Activated naive CD8-positive, alpha-beta T cell treated with anti-CD3 and anti-CD28 coated beads for 36 hours (primary cell): ENCODE measurements at places on chromosomes 2 and 18. TPM values are rescaled to one million over a fixed set of nuclear protein-coding genes. Genes with fewer than 3 reads are reported as not detected.

GRCh38 chr18:56632070-56633022, 6.0 kb downstream of the TXNL1 start:
- DNase-seq = no peak
- H3K4me3 ChIP-seq = no peak overlapping the region
- no peak overlapping the region for H3K27ac ChIP-seq
- H3K36me3 ChIP-seq = peaks cover 33% of the 10 kb centered on the region
- H3K27me3 ChIP-seq = no peaks in the 10 kb centered on the region

GRCh38 chr2:48914477-48915089, 159.1 kb upstream of the LHCGR start:
- H3K4me3 ChIP-seq = no peak overlapping the region
- H3K27ac ChIP-seq = no peak overlapping the region
- H3K27me3 ChIP-seq = no peaks in the 10 kb centered on the region
- H3K36me3 ChIP-seq = no peaks in the 10 kb centered on the region

FSHR gene
- total RNA-seq = not detected

ITPRIPL1 gene
- 44.8 TPM for total RNA-seq

- H3K4me3 ChIP-seq = no peak overlapping the region
- no peaks in the 10 kb centered on the region for H3K36me3 ChIP-seq
Measured at GRCh38 chr2:180184506-180184905, 177.4 kb upstream of the CWC22 start.

DNA sequence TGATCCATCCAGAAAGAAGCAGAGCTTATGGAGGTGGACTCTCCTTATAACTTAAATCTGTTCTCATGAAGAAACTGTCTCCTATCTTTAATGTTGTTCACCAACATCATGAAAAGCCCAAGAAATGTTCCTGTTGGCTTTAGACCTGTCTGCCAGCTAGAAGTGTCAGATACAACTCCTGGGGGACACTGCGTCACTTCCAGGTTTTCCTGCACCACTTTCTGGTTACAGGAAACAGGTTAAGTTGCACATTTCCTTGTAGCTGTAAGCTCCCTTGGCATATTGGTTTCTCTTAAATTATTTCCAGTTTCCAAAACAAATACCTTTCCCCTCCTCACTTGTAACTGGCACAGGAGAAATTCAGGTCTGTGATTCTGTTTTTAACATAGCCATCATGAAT, 2.9 kb downstream of the CEP68 start:
- no peaks in the 10 kb centered on the region for H3K27me3 ChIP-seq
- H3K4me3 ChIP-seq = no peak overlapping the region
- H3K27ac ChIP-seq = no peak overlapping the region
- H3K4me1 ChIP-seq = peaks cover 41% of the 10 kb centered on the region
- DNase-seq = no peak

- peak; percentile 79 for DNase-seq
- H3K4me3 ChIP-seq = peak overlapping the region; percentile 79
- peaks cover 15% of the 10 kb centered on the region for H3K4me1 ChIP-seq
- H3K27me3 ChIP-seq = peaks cover 25% of the 10 kb centered on the region
- H3K36me3 ChIP-seq = no peaks in the 10 kb centered on the region
- peak overlapping the region; percentile 73 for H3K27ac ChIP-seq
Measured at GRCh38 chr2:70948337-70949003, 12.8 kb downstream of the ATP6V1B1 start.

LIPG gene
- 0.45 TPM for total RNA-seq

DNA sequence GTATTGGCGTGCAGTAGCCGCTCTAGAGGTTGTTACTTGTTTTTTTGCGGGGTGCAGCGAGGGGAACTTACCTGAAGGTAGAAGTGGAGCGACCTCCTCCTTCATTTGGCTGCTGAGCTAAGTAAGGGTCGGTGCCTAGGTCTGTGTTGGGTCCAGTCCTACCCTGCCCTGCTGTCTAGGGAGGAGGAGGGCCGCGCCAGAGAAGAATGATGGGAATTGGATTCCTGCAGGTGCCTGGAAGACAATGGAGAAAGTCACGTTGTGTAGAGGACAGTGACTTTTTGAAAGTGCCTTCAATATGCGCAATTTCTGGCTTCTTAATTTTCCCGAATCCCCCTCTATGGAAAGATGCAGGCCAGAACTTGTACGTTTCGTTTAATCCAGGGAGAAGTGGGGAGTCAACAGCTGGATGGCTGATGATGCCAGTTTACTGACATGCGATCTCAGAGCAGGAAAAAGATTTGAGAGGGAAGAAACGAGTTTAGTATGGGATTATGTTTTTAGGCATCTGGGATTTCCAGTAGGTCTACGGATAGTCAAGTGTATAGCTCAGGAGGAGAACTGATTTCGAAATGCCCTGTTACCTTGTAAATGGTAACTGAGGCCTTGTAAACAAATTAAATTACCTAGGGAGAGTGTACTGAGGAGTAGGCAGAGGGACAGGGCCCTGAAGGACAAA, 653 bp downstream of the MRPS9 start:
- H3K27ac ChIP-seq = peak overlapping the region; percentile 93
- H3K27me3 ChIP-seq = no peaks in the 10 kb centered on the region
- no peak for DNase-seq
- H3K4me3 ChIP-seq = peak overlapping the region; percentile 99
- peaks cover 11% of the 10 kb centered on the region for H3K36me3 ChIP-seq

DNA sequence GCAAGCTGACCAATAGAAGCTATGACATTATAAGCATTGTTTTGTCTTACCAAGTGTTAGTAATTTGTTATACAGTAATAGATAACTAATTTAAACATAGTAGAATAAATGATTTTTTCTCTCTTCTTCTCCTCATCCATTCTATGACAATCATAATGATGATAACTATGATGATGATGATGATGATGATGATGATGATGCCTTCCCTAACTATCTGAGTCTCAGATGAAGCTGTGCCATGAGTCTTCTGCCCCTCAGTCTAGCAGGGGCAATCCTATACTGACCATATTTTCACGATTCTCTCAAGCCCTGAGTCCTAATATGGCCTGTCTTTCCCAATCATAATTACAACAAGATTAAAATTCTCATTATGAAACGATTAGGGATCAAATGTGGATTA, 1369.0 kb downstream of the LRP1B start:
- no peak overlapping the region for H3K4me3 ChIP-seq
- no peak overlapping the region for H3K27ac ChIP-seq
- no peak for DNase-seq
